ENCODE measurements at places on chromosomes 3 and 15. TPM values are rescaled to one million over a fixed set of nuclear protein-coding genes. Genes with fewer than 3 reads are reported as not detected.

HHLA2 gene
- not detected for total RNA-seq

CYFIP1 gene
- 158 TPM for total RNA-seq

ASTE1 gene
- total RNA-seq: 6.3 TPM

CPEB1 gene
- 0.38 TPM for total RNA-seq

HDDC3 gene
- 16.2 TPM for total RNA-seq

CRYGS gene
- 3.6 TPM for total RNA-seq

UPK1B gene
- 0.48 TPM for total RNA-seq

NEIL1 gene
- total RNA-seq: 7.7 TPM

Measured in mammary epithelial cell (primary cell).